Aortic smooth muscle cell (primary cell): ENCODE measurements at places on chromosomes 2 and 18. TPM values are rescaled to one million over a fixed set of nuclear protein-coding genes. Genes with fewer than 3 reads are reported as not detected.

The TBR1 gene
- under 0.01 TPM in 1 of 2 replicates, not detected in the other for total RNA-seq

The TUBB8B gene
- not detected in 2 replicates for total RNA-seq

The GPAT2 gene
- 4.5 and 5.8 TPM in 2 replicates for total RNA-seq

The RSAD2 gene
- 0.40 and 0.99 TPM in 2 replicates for total RNA-seq

The NEURL3 gene
- not detected in 2 replicates for total RNA-seq

The PCARE gene
- not detected in 2 replicates for total RNA-seq

The IGFBP5 gene
- total RNA-seq: 139 and 270 TPM in 2 replicates

The CTAGE1 gene
- total RNA-seq: 0.12 TPM in 1 of 2 replicates, not detected in the other

The GBX2 gene
- total RNA-seq: not detected in 2 replicates

The CACNB4 gene
- total RNA-seq: 0.79 and 1.3 TPM in 2 replicates

The ACMSD gene
- total RNA-seq: not detected in 2 replicates

The COL6A3 gene
- total RNA-seq: 651 and 657 TPM in 2 replicates

The CHRND gene
- total RNA-seq: not detected in 2 replicates

The MERTK gene
- total RNA-seq: 4.9 and 5.4 TPM in 2 replicates

The CCDC141 gene
- 2.6 and 7.9 TPM in 2 replicates for total RNA-seq
